ENCODE measurements at places on chromosomes 1 and 21. TPM values are rescaled to one million over a fixed set of nuclear protein-coding genes. Genes with fewer than 3 reads are reported as not detected.

DNA sequence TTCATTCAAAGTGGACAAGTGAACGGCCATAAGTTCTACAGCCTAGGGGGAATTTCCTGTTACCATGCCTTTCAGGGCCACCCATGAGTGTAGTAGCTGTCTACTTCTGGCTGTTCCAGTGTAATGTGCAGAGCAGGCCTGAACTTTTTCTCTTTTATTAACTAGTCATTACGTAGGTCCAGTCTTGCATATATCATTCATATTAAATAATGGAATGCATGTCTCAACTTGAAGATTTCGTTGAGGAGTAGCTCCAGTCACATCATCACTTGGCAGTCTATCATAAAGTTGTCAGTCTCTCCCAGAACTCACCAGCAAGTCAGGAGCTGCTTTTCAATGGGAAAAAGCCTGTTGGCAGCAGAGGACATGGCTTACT, 12.0 kb upstream of the GIPC2 start:
- DNase-seq: no peak

GRCh38 chr1:212457740-212458338, 25.1 kb downstream of the NENF start:
- DNase-seq: no peak

GRCh38 chr1:235417086-235417697, 50.0 kb downstream of the TBCE start:
- DNase-seq: peak; percentile 31

DNA sequence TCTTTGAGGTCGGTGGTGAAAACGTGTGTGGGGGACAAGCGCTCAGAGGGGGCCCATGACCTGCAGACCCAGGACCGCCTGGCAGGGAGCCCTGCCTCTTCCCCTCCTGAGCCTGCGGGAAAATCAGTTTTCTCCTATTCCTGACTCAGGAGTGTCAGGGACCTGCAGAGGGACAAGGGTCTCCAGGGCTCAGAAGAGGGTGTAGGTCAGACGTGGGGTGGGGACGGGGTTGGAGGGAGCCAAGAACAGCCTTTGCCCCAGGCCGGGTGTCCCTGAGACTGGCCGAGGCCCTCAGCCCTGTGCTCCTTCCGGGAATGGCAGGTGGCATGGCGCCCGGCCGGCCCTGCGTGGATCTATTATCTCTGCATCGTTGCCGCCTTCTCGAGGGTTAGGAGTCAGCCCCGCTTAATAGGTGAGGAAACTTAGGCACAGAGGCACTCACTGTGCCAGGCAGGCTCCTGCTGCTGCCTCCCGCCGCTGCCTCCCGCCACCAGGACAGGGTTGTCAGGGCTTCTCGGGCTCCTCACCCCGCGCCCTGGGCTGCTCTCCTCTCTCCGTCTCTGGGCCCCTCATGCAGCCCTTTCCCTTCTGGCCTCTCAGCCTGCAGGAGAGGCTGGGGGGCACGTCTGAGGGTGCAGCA, 37.5 kb downstream of the AJAP1 start:
- DNase-seq: no peak

DNA sequence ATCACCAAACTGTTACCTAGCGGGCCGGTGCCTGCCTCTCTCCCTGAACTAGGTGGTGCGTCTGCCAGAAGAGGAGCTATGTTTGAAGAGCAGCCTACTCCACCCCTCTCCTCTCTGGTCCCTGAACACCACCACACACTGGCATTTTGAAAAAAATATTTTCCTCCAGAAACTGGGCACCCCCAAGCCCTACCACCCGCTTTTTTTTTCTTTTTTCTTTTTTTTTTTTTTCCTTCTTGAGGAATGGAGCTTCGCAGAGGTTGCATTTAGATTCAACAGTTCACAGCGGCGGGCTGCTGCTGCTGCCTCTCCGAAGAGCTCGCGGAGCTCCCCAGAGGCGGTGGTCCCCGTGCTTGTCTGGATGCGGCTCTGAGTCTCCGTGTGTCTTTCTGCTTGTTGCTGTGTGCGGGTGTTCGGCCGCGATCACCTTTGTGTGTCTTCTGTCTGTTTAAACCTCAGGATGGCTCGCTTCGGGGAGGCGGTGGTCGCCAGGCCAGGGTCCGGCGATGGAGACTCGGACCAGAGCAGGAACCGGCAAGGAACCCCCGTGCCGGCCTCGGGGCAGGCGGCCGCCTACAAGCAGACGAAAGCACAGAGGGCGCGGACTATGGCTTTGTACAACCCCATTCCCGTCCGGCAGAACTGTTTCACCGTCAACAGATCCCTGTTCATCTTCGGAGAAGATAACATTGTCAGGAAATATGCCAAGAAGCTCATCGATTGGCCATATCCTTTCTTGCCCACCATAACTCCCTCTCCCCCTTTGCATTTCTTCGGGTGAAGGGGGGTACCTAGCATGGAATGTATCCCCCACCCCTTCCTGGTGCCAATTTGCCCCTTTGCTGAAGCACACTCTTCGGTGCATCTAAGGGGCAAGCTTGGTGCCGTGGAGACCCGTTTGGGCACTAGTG, at the start of gene CACNA1E:
TSS of gene CACNA1E (plus strand) at position 233 of the 911 bp plus-strand sequence. CDS start at position 461, 228 bp downstream.
- no peak for DNase-seq

The MFAP2 gene
- 8.7 TPM for polyA plus RNA-seq

DNA sequence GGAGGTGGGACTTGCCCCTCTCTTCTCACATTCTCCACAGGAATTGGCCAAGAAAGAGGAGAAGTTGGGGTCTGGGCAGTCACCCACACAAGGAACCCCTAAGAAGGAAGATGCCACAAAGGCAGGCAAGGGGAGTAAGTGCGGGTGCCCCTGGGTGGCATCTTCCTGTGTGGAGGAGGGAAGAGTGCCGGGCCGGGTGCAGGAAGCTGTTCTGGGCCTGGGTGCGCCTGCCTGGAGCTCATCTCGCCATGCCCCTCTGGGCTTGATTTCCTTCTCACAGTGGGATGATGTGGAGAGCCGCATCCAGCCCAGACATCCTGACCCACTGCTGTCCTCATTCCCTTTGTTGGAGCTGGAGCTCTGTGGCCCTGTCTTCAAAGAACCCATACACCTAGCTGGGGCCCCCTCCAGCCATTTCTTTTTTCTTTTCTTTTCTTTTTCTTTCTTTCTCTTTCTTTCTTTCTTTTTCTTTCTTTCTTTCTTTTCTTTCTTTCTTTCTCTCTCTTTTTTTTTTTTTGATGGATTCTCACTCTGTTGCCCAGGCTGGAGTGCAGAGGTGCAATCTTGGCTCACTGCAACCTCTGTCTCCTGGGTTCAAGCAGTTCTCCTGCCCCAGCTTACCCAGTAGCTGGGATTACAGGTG, 9.3 kb downstream of the LRRC71 start:
- no peak for DNase-seq

DNA sequence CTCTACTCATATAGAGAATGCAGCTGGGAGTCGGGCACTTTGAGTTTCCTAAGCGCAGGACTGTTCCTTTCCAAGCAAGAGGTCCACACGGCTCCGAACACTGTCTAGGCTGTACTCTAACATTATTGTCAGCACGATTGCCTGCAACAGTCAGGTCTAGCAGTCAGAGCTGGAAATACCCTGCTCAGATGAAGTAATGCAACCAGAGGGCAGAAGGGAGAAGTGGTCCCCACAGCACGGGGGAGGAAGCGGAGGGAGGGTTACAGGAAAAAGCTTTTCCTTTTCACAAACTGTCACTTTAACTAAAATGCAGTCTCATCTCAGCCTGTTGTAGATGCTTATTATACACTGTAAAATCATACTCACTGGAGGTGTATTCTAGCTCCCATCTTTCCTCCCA, 98.9 kb upstream of the SLC44A3 start:
- no peak for DNase-seq

The RGS1 gene
- polyA plus RNA-seq: 6.3 TPM

The THEM5 gene
- not detected for polyA plus RNA-seq

GRCh38 chr1:31214316-31215064, 25.2 kb downstream of the NKAIN1 start:
- no peak for DNase-seq

The NEK2 gene
- 0.10 TPM for polyA plus RNA-seq

DNA sequence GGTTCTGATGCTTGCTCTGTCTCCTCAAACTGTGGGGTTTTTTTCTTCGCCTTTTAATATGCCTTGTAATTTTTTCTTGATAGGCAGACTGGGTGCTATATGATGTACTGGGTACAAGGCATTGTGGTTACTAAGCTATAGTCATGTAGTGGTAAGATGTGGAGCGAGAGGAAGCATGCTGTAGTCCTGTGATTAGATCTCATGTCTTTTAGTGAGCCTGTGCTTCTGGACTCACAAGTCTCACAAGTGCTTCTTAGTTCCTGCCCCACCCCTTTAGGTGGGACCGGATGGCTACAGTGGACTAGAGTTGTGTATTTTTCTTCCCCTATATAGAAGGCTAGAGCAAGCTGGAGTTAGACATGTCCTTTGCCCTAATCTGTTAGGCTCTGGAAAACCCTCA, 178.7 kb downstream of the DNM3 start:
- no peak for DNase-seq

The PGLYRP3 gene
- not detected for polyA plus RNA-seq

- DNase-seq: no peak
Measured at GRCh38 chr1:161335796-161336195, 21.6 kb downstream of the SDHC start.

- no peak for DNase-seq
Measured at GRCh38 chr21:42214081-42214750, 4.7 kb upstream of the ABCG1 start.

The RAD54L gene
- polyA plus RNA-seq: 0.30 TPM

DNA sequence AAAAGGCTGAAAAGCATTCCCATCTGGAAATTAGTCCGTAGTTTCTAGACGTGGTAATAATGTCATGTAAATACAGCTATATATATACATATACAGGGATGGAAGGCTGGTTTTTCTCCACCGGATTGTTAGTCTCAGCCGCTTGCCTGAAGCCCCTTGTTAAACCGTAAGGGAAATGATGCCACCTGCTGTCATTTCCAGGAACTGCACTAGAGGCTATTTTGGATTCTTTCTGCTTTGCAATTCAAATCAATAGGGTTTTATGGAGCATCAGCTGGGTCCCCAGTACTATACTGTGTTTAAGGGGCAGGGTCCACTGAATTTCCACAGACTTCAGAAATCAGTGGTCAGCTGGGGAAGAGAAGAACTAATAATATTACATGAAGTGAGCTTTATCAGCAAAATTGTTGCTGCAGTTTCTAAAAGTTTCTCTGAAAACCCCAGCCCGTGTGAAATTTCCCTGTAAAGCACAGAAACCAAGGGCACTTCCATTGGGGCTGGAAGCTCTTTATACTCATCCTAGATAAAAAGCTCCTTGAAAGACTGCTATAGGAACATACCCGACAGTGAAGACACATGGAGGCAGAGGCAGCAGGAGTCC, 33.8 kb upstream of the MPZL1 start:
- DNase-seq: peak; percentile 74

The CFAP107 gene
- not detected for polyA plus RNA-seq

- DNase-seq: no peak
Measured at GRCh38 chr1:183622884-183623785, 12.4 kb downstream of the ARPC5 start.

The SLAMF6 gene
- 0.10 TPM for polyA plus RNA-seq

- no peak for DNase-seq
Measured at GRCh38 chr21:43273708-43274021, 104.9 kb downstream of the CRYAA start.

DNA sequence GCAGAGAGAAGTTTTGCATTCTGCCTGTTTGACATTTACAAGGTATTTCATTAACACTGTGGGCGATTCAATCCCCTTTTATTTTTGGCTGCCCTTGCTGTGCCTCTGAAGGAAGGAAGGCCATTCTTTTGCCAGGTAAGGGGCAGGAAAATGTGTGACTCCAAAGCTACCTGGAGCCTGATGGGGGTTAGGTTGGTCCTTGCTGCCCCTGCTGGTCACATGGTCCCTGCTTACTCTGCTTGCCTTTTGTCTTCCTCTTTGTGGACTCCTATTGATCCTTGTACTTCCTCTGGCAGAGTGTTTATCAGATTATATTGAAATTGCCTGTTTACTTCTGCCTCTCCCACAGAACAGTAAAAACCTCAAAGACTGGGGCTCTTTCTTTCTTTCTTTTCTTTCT, 65.7 kb downstream of the ST6GALNAC3 start:
- DNase-seq: no peak

The PTCH2 gene
- polyA plus RNA-seq: 0.19 TPM

GRCh38 chr1:238606896-238607295, 716.2 kb upstream of the ZP4 start:
- DNase-seq: no peak

The ARHGEF16 gene
- 0.76 TPM for polyA plus RNA-seq

GRCh38 chr1:119323216-119323982, 45.2 kb upstream of the HAO2 start:
- DNase-seq: no peak

DNA sequence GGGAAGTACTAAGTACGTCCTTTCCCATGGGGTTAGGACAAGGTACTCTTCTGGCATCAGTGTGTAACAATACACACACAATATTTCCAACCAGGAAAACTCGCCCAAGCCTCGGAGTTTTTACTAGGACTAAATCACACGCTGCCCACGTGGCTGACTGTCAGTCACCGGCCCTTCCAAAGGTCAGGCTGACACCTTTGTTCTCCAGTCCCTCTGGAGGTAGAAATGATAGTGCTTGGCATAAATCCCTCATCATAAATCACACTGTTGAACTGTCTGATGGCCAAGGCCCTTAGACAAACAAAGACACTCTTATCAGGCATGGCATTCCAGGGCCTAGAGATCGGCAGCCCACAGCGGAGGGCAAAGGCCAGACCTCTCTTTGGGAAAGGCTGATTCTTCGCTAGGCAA, 16.9 kb upstream of the SLAMF9 start:
- DNase-seq: no peak

The WDR47 gene
- 8.5 TPM for polyA plus RNA-seq

The DNAJC28 gene
- polyA plus RNA-seq: 3.1 TPM

DNA sequence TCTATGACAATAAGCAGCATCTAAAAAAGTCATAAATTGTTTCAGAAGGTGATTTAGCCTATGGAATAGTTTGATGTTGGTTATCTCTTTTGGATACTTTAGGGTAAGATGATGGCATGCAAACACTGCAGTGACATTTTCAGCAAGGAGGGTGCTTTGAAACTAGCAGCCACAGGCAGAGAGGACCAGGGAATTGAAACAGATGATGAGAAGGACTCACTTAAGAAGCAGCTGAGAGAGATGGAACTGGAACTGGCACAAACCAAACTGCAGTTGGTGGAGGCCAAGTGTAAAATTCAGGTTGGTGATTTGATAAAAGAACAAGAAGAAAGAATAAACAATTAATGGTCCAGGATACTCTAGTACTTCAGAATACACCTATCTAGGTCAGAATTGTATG, 11.2 kb upstream of the CACYBP start:
- DNase-seq: no peak

GRCh38 chr1:115170961-115171392, 81.7 kb upstream of the TSPAN2 start:
- no peak for DNase-seq

DNA sequence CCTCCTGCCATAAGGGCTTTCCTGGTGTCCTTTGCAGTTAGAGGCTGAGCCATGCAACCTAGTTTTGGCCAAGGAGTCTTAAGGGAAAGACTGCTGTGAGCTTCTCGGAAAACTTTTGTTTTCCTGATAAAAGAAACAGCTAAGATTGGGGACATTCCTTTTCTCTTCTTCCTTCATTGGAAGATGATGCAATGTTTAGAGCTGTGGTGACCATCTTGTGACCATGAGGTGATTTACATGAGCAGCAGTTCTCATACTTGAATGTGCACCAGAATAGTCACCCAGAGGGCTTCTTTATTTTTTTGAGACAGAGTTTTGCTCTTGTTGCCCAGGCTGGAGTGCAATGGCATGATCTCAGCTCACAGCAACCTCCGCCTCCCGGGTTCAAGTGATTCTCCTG, 20.4 kb upstream of the SMAP2 start:
- no peak for DNase-seq

The PPIE gene
- polyA plus RNA-seq: 33.7 TPM

GRCh38 chr21:16145479-16145878, 415.7 kb downstream of the USP25 start:
- no peak for DNase-seq
